ENCODE measurements at places on chromosomes 3 and 15.

DNA sequence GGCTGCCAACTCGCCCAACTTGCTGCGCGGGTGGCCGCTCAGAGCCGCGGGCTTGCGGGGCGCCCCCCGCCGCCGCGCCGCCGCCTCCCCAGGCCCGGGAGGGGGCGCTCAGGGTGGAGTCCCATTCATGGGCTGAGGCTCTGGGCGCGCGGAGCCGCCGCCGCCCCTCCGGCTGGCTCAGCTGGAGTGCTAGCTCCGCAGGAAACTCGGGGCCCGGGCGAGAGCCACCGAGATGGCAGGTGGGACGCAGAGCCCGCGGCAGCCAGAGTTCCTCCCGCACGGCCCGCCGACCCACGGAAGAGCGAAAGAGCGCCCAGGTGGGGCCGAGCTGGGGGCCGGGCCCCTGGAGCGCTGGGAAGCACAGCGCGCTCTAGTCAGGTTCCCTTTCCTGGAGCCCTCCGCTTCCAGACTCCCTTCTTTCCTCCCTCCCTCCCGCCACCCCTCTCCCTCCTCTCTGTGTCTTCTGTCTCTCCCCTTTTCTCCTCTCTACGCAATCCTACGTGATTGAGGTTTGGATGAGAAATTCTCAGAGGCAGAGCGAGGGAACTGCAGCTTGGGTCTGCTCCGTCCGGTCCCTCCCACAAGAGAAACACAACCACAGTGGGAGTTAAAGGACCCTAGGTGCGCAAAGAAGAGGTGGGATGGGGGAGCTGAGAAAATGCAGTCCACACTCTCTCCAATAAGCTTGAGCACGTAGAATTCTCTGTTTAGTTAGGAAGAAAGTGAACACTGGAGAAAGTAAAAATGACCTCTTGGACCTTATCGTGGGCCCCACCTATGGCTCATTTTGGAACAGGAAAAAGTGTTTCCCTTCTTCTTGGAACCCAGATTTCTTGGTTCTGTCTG lies 317.3 kb downstream of the FGF12 start:
- DNase-seq, result no peak

GRCh38 chr3:124131580-124131979 lies 139.7 kb upstream of the ROPN1 start:
- DNase-seq, result peak; percentile 35

GRCh38 chr15:51878446-51879386 lies 49.3 kb downstream of the TMOD3 start:
- DNase-seq, result peak; percentile 61

DNA sequence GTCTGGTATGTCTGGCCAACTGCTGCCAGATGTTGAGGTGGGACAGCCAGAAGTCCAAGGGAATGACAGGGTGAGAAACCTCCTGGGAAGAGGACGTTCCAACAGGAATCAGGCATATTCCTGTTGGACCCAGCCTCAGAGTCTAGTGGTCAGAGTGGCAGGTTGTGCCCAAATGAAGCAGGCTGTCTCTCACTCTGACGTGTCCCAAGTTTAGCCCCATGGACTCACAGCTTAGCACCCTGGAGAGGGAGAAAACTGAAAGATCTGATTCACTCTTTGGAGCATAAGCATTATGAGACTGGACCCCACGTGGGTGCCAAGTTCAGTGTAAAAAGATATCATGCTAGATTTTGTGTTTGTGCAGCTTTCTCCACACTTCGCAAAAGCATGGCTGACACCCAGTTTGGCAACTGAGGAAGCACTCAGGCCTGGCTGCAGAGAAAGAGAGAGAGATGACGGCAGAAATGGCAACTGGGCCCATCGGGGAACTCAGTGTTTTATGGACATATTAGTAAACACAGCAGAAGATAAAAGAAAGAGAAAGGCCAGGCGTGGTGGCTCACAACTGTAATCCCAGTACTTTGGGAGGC lies 88.2 kb upstream of the LMCD1 start:
- no peak for DNase-seq

- DNase-seq, result no peak
Measured at GRCh38 chr3:161275919-161276318, 54.8 kb downstream of the NMD3 start.

DNA sequence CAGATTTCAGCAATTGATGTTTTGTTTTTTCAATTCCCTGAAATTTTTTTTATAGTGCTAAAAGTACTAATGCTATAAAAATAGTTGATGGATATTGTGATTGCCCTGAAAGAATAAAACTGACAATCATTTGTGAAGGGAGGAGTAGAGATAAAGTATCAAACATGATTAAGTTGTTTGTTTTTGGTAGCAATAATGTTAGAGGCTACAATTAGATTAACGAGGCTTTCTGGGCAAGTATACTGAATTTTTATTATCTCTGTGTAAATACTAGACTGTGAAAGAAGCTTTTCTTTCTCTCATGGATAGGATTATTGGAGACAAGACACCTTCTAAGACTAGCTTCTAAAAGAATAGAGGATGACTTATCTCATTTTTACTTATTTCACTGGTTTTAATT lies 15.6 kb downstream of the NR1D2 start:
- DNase-seq, result no peak

DNA sequence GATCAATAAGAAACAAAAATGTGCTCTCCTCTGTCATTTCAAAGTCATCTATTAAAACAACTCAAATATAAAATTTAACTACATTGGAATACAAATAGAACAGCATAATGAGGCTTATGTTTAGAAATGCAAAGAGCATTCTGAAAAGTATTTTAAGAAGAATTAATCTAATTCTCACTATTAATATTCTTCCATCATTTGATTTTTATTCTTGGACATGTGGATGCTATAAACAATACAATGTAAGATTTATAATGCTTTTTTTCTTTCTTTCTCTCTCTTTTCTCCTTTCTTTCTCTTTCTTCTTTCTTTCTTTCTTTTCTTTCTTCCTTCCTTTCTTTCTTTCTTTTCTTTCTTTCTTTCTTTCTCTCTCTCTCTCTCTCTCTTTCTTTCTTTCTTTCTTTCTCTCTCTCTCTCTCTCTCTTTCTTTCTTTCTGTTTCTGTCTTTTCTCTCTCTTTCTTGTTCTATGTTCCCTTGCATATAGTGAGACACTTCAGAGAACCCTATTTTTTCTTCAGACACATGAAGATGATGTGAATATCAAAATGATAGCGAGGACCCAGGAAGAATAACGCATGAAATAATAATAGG lies 32.6 kb upstream of the MEIS2 start:
- DNase-seq, result no peak

- DNase-seq, result peak; percentile 84
Measured at GRCh38 chr3:74561881-74562280, 52.6 kb downstream of the CNTN3 start.

- no peak for DNase-seq
Measured at GRCh38 chr15:73518180-73518862, 75.4 kb downstream of the REC114 start.

DNA sequence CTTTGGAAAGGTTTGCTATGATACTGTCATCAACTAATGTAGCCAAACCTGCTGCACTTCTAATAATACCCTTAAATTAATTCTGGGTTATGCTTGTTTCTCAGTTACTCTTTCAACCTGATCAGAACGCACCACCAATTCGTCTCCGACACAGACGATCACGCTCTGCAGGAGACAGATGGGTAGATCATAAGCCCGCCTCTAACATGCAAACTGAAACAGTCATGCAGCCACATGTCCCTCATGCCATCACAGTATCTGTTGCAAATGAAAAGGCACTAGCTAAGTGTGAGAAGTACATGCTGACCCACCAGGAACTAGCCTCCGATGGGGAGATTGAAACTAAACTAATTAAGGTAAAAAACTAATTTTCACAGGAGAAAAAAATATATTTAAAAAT lies 7.9 kb upstream of the RPLP1 start:
- DNase-seq, result no peak

- DNase-seq, result peak; percentile 56
Measured at GRCh38 chr15:41648770-41649169, 11.4 kb upstream of the MGA start.

- no peak for DNase-seq
Measured at GRCh38 chr15:70449311-70450141, 313.8 kb downstream of the UACA start.

- peak; percentile 76 for DNase-seq
Measured at GRCh38 chr3:15796771-15797641, 773 bp downstream of the ANKRD28 start.

- DNase-seq, result no peak
Measured at GRCh38 chr15:66586155-66586976, 20.6 kb upstream of the LCTL start.

DNA sequence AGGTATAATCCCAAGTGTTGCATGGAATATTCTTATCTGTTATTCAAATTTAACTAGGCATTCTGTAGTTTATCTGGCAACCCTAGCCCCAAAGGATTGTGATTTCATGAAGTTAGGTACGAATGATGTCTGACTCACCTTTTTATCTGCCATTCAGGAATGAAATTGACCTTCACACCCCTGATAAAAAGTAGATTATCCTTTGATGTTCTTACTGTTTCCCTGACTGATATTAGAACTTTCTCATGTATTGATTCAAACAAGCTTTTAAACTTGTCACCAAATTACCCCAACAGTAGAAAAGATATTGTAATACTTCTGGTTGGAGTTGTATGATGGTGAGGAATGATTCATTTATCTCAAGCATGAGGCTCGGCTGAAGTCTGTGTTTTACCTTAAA lies 43.6 kb upstream of the CADPS start:
- DNase-seq, result no peak

DNA sequence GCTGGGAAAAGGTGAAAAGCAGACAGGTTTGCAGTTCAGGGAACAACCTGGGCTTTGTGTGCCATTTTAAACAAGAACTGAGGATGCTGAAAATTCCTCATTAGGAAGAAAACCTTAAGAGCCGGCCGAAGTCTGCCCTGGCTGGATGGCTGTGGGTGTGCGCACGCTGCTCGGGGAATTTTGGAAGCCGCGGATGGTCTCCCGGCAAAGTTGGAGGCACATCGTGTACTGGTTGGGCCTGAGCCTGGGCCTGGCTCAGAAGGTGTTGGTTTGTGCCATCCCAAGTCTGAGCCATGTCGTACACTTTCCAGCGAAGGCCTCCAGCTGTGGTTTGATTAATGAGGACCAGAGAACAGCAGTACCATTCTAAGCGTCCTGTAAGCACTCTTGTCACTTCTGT lies 188.2 kb downstream of the ATP10A start:
- no peak for DNase-seq

DNA sequence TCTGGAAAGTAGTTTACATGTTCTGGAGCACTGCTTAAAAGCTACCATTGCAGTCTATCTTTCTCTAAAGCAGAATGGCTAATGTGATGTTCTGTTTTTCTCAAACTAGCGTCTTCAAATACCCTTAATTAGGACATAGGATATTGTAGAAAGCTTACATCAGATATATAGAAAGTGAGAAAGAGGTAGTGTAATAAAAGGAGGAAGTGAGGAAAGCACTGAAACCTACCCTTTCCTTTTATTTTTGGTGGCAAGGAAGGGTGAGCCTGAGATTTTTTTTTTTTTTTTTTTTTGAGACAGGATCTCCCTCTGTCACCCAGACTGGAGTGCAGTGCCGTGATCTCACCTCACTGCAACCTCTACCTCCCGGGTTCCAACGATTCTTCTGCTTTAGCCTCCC lies 9.4 kb downstream of the SENP2 start:
- DNase-seq, result no peak

DNA sequence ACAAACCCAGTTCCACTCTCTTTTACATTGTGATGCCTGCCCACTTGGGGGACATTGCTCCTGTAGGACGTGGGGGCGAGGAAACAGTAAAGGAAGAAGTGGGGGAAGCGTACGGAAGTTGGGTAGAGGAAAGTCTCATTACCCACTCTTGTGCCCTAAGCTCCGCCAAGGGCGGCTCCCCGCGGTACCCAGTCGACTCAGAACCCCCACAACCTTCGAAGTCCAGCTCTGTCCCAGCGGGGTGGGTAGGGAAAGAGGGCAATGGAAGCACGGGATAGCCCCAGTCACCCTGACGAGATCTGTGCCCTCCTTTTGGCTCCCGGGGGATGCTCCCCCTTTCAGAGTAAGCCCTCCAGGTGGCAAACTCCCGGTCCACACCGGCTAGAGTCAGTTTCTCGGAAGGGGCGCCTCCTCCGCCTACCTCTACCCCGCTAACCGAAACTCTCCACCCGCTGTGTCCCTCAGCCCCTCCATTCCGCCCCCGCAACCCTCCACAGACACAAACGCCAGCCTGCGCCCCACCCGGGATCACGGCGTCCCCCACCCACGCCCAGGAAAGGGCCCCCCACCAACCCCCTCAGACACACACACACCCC lies 527 bp downstream of the CSNK1G1 start:
- DNase-seq, result no peak

DNA sequence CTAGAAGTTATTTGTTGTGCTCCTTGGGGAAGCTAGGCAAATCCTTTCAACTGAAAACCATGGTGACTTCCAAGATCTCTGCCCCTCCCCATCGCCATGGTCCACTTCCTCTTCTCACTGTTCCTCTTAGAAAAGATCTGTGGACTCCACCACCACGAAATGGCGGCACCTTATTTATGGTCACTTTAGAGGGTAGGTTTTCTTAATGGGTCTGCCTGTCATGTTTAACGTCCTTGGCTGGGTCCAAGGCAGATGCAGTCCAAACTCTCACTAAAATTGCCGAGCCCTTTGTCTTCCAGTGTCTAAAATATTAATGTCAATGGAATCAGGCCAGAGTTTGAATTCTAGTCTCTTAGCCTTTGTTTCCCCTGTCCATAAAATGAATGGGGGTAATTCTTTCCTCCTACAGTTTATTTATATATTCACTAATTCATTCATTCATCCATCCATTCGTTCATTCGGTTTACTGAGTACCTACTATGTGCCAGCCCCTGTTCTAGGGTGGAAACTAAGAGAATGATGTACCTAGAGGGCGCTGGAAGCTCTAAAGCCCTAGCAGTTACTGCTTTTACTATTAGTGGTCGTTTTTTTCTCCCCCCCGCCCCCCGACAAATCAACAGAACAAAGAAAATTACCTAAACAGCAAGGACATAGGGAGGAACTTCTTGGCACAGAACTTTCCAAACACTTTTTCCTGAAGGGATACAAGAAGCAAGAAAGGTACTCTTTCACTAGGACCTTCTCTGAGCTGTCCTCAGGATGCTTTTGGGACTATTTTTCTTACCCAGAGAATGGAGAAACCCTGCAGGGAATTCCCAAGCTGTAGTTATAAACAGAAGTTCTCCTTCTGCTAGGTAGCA lies 657 bp downstream of the PATL2 start:
- DNase-seq, result peak; percentile 22

DNA sequence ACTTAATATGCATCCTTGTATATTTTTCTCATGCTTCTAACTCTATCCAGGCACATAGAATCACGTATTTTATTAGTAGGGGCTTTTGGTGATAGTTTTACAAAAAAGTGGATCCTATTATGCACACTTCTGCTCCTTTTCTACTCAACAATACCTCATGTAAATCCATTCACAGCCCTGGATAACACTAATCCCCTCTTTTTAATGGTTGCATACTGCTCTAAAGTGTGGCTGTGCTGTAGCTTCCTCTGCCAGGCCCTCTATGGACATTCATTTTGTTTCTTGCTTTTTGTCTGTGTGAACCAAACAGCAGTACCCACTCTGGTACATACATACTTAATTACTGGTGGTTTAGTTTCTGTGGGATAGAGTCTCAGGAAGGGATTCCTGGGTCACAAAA lies 51.3 kb upstream of the SCAANT1 start:
- DNase-seq, result no peak

Measured in AG10803 (cell line).